ENCODE measurements at places on chromosomes 16 and 17.

DNA sequence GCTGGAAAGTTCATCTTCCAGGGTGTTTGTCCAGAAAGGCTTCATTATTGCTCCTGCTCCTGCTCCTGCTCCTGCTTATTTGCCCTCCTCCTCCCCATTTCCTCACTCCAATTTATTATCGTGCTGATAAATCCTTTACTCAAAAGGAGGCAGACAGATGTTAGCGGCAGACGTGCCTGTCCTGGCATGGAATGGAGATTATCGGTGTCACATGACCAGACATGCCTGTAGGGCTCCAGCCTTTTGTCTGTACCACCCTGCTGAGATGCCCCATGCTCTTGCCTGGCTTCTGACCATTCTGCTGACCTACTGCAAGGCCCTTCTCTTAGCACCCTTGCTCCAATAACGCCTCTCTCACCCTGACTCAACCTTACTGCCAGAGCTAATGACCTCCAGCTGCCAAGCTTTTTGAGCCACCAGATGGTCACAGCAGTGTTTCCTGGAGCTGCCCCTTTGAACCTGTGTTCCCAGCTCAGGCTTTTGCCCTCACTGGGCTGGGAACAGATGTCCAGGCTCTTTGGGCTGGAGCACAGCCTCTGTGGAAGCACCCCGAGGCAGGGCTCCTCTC, 12.8 kb downstream of the DNAH9 start:
- no peak for DNase-seq

GRCh38 chr16:64013856-64014255, 1108.0 kb downstream of the CDH11 start:
- no peak for DNase-seq

- peak; percentile 84 for DNase-seq
Observed at GRCh38 chr17:41738077-41738800, 3.8 kb upstream of the HAP1 start.

GRCh38 chr17:17354560-17355349, 51.6 kb downstream of the NT5M start:
- DNase-seq = peak; percentile 86

- no peak for DNase-seq
Observed at GRCh38 chr17:6627019-6627418, 13.5 kb downstream of the KIAA0753 start.

- DNase-seq = no peak
Observed at GRCh38 chr16:63038397-63039106, 1002.3 kb upstream of the CDH8 start.

GRCh38 chr16:2954656-2955381, 9.3 kb upstream of the KREMEN2 start:
- DNase-seq = no peak

GRCh38 chr16:68246666-68247065, 1.5 kb downstream of the PLA2G15 start:
- no peak for DNase-seq

- DNase-seq = no peak
Observed at GRCh38 chr17:61503961-61504360, 51.7 kb downstream of the TBX4 start.

GRCh38 chr16:81816793-81817210, 37.7 kb downstream of the PLCG2 start:
- DNase-seq = no peak

DNA sequence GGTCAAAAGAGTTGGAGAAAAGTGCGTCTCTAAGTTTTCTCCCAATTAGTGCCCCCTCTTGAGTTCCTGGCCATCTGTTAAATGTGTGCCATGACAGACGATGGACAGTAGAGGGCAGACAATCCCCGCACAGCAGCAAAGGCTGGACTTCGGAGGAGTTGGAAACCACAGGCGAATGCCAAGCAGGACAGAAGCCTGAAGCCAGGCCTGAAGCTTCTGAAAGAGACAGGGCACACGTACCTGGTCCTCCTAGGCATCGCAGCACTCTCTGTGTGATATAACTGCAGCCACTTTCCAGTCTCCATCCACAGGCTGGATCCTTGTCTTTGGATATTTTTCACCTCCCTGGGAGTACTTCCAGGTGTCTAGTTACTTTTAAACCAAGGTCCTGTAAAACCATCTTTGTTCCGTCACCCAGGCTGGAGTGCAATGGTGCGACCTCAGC, 14.5 kb downstream of the C17orf100 start:
- DNase-seq = peak; percentile 61

GRCh38 chr16:16021988-16022682, 72.7 kb downstream of the ABCC1 start:
- peak; percentile 80 for DNase-seq

DNA sequence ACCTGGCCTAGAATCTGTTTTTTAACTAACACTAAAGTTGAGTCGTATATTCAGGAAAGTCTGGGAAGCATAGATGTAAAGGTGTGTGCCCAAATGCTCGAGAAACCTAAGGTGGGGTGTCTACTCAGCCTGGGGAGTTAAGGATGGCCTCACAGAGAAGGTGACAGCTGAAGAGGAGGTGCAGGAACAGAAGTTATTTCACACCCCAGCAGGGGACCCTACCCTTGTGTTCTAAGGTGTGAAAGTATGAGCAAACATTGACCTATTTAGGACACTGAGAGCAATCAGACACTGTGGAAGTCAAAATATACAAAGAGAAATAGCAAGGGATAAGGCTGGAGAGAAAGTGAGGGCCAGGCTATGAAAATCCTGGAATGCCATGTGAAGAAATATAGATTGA, 49.0 kb upstream of the DHX40 start:
- no peak for DNase-seq

DNA sequence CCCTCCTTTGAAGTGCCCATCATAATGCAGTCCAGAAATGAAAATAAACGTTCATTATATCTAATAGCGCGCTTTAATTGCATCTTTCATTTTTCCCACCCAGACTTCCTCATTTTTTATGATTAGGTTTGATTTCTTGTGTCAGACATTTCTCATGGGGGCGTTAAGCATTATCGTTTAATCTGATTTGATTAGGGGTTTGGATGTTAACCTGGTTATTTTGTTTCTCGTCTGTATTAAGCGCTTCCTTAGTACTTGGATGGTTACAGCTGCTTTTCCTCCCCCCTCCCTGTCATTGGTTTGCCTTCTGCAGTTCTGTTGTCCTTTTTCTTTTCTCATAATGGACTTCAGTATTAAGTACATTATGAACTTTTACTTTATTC, 540 bp downstream of the MFSD11 start:
- DNase-seq = no peak

GRCh38 chr16:62408760-62409159, 372.5 kb upstream of the CDH8 start:
- no peak for DNase-seq

GRCh38 chr17:28573521-28573920, 2.2 kb upstream of the PIGS start:
- DNase-seq = no peak

DNA sequence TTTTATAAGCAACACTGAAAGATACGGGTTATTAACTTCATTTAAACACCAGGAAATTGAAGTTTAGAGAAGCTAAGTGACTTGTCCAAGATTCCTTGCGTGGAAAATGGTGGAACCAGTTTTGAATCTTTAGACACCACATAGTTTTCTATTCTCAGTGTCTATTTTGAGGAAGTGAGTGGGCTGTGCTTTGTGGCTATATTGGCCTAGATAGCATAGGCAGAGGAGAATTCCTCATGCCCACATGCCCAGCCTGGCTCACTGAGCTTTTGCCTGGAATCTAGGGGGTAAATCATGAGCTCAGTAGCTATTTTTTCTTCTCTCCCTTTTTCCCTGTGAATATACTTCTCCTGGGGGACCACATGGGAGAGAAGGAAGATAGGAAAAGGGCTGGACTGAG, 431.3 kb downstream of the HS3ST3B1 start:
- DNase-seq = no peak

DNA sequence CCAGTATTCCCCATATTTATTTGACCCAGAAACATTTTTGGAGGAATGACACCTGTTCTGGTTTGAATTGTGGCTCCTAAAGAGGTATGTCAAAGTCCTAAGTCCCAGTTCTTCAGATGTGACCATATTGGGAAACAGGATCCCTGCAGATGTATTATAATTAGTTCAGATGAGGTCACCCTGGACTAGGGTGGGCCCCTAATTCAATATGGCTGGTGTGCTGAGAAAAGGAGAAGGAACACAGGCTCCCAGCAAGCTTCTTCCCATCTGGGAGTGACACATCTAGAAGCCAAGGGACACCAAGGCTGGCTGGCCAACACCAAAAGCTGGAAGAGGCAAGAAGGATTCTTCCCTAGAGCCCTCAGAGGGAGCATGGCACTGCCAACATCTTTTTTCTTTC, 3.8 kb upstream of the GCSH start:
- DNase-seq = no peak

DNA sequence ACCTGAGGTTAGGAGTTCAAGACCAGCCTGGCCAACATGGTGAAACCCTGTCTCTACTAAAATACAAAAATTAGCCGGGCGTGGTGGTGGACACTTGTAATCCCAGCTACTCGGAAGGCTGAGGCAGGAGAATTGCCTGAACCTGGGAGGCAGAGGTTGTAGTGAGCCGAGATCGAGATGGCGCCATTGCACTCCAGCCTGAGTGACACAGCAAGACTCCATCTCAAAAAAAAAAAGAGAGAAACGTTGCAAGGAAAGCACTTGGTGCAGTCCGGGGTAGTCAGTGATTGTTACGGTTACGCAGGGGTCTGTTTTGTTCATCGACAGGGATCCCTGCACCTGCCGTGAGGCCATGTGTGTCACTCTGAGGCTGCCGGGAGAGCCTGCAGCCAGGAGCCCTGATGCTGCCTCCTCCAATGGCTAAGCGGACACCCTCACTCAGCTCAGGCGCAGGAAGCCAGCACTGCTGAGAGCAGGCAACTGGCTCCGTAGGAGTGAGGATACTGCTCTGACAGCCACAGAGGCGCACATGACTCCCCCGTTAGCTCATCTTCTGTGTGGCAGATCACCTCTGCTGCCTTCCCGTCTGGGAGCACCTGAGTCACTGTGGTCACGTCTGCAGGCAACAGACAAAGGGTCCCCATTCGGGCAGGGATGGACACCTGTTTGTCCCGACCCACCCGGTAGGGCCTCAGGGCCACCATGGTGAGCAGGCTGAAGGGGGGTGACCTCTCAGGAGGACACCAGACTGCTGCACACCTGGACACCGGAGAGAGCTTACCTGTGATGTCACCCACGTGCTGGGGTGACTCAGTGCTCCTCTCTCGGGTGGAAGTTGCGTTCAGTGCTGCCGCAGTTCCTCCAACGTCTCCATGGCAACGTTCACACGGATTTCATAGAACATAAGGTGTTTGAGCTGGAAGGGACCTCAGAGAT, 5.2 kb upstream of the RAB26 start:
- DNase-seq = no peak

DNA sequence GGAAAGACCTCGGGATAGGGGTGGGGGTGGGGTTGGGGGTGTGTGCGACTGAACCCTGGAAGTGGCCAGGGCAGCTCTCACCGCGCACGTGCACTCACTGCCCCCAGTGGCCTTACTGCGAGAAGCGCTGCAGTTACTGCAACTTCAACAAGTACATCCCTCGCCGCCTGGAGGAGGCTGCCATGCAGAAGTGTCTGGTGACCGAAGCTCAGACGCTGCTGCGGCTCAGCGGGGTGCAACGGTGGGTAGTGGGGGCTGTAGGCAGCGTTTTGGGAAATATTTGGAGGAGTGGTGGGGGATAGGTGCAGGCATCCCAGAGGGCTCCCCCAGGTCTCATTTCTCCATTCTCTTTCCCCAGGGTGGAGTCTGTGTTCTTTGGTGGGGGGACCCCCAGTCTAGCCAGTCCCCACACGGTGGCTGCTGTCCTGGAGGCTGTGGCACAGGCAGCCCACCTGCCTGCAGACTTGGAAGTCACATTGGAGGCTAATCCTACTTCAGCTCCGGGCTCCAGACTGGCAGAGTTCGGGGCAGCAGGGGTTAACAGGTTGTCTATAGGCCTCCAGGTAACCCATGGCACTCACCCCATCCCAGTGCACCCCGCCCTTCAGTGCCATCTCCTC, 972 bp downstream of the RSAD1 start:
- peak; percentile 65 for DNase-seq

GRCh38 chr16:19269098-19269497, 16.4 kb upstream of the CLEC19A start:
- DNase-seq = no peak

DNA sequence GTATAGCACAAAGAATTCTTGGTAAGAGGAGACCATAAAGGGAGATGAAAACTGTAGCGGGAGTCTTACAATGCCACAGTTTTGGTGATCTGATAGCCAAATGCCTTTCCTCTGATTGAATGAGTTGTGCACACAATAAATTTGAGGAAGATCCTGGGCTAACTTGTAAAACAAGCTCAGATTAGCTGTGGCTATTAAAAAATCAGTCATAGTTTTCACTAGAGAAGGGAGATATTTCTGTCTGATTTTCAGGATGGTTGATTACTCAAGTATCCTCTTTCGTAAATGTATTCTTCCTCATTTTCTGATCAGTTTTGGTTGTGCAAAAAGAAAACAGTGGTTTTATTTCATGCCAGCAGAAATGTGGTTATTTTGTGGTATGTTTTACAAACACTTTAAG, 9.1 kb upstream of the METTL9 start:
- DNase-seq = no peak
